ENCODE measurements at places on chromosomes 6 and 20.
A peak's percentile ranks its signal among the peaks of the same experiment; 100 is the strongest.

DNA sequence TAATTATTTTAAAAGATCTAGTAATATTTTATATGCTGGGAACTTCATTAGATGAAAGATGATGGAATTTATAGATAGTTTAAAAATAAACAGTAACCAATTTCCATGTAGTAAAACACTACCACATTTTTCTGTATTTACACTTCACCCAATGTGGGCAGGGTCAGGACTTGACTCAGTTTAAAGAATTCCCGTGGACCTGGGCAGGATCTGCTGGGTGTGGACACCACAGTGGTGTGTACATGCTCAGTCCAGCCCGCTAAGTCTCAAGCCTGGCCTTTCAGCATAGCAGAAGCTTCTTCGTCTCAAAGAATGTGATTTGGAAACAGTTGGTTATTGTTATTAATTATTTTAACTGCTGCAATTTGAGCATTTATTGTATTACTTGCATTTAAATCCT, 364.2 kb downstream of the SYNE1 start:
- peak; percentile 12 for DNase-seq

DNA sequence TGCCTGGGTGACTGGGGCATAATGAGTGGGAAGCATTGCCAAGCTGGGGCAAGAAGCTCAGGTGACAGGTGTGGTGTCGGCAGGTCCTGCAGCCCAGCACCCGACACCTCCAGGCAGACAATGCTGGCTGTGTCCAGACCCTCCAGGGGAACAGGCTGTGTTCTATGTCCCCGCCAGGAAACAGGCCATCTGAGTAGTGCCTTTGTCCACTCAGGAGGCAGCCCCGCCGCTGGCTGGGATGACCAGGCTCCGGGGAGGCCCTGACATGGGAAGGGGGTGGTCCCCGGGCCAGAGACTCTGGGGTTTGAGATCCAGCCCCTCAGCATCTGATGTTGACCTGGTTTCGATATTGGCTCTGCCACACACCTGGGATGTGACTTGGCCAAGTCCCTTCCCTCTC, 28.4 kb downstream of the SNPH start:
- DNase-seq, result no peak

DNA sequence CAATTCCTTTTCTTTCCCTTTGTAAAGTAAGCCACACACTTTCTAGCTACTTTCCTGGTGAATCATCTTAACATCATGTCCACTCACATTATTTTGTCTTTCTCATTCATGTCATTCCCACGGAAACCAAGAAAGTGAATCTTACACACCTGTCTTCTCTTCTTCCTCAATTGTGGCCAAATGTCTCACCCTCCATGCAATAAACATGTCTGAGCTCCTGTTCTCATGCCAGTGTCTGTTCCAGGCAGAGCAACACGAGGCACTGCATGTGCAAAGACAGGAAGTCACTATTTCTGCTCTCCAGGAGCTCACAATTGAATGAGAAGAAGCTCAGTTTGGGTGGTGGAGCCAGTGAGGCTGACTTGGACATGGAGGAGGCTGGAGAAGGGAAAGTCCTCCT, 29.0 kb upstream of the TMEM244 start:
- no peak for DNase-seq

GRCh38 chr6:18242062-18242851, 22.1 kb downstream of the DEK start:
- DNase-seq, result peak; percentile 81

- no peak for DNase-seq
Observed at GRCh38 chr6:137102851-137103492, 58.2 kb upstream of the IL20RA start.

- peak; percentile 15 for DNase-seq
Observed at GRCh38 chr20:31869942-31870725, at the start of the genes DUSP15 and TTLL9. Gene DUSP15, minus strand, starts transcription at chr20:31870527. Its CDS starts 190 bp downstream, at chr20:31870337. Gene TTLL9, plus strand, starts transcription at chr20:31870634. Its CDS starts 493 bp downstream, at chr20:31871127.

- peak; percentile 14 for DNase-seq
Observed at GRCh38 chr20:19552221-19553180, 205.6 kb upstream of the RIN2 start.

DNA sequence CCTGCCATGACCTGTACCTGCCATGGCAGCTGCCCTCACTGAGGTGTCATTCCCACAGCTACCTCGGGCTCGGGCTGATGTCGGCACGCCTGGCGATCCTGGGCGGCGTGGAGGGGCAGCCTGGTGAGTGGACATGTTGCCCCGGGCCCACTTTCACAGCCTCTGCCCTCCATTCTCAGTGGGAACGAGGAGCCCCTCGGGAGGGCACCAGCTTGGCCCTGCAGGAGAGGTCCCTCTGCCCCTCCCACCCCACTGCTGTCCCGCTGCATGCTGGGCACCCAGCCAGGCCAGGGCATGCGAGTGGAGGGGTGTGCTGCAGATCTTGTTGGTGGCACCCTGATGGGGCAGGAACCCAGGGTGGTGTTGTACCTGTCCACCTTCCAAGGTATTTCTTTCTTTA, 23.0 kb downstream of the ENTPD6 start:
- DNase-seq, result no peak

DNA sequence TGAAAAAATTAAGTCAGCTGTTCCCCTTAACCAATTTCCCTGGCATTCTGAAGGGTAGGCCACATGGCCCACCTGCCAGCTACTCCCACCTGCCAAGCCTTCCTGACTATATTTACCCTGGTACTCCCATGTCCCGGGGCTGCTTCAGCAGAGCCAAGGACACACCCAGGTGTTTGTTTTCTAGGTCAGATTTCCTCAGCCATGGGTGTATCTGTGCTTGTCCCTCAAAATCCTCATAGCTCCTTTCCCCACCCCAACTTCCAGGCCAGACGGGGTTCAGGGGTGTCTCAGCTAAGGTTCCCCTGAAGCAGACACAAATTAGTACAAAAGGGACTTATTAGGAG, 139.4 kb upstream of the CDYL start:
- no peak for DNase-seq

- peak; percentile 98 for DNase-seq
Observed at GRCh38 chr20:17806739-17807441, 107.1 kb downstream of the BANF2 start.

DNA sequence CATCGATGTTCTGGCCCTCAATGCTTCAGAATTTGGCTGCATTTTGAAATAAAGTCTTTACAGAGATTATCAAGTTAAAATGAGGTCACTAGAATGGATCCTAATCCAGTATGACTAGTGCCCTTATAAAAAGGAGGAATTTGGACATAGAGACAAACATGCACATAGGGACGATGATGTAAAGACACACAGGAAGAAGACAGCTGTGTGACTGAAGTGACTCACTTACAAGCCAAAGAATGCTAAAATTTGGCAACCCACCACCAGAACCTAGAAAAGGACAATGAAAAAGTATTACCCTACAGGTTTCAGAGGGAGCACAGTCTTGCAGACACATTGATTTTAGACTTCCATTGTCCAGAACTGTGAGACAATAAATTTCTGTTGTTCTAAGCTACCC, 322.8 kb upstream of the GJE1 start:
- no peak for DNase-seq

All from cardiac muscle cell (in vitro differentiated cells and primary cell).